CD4-positive, alpha-beta memory T cell (primary cell): ENCODE measurements at places on chromosomes 16 and 17. TPM values are rescaled to one million over a fixed set of nuclear protein-coding genes. Genes with fewer than 3 reads are reported as not detected.

The KRT15 gene
- polyA plus RNA-seq = not detected

The SRCIN1 gene
- not detected for polyA plus RNA-seq

The DPEP3 gene
- not detected for polyA plus RNA-seq

The KRTAP4-5 gene
- not detected for polyA plus RNA-seq

The PRCD gene
- polyA plus RNA-seq = not detected

The GAST gene
- not detected for polyA plus RNA-seq

DNA sequence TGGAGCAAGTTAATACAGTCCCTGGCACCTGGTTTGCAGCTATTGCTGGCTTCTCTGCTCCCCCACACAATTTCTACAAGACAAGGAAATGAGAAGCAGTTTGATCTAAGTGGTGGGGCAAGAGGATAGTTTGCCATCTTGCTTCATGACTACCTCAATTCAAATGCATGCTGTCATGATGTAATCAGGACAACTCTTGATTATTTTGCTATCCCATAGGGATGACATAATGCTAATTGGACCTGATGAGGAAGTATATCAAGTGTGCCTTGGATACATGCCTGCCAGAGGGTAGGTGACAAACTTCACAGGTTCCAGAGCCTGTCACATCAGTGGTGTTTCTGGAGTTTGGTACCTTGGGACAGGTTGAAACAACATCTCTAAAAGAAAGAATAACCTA lies 40.9 kb downstream of the SLFN5 start:
- DNase-seq = no peak

DNA sequence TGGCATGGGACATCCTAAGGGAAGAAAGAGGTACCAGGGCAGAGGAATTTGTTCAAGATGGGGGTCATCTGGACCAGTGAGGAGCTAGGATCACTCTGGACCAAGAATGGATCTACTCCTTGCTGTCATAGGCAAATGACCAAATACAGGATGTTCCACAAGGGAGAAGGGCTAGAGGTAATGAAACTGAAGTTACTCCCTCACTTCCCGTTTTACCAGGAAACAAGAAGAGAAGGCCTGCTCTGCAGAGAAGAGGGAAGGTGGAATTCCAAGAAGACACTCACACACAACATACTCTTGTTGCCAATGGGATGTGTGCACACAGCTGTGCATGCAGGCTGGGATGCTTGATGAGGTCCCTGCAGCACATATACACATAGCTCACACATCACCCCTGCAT lies 38.6 kb downstream of the NEUROD2 start:
- DNase-seq = no peak

DNA sequence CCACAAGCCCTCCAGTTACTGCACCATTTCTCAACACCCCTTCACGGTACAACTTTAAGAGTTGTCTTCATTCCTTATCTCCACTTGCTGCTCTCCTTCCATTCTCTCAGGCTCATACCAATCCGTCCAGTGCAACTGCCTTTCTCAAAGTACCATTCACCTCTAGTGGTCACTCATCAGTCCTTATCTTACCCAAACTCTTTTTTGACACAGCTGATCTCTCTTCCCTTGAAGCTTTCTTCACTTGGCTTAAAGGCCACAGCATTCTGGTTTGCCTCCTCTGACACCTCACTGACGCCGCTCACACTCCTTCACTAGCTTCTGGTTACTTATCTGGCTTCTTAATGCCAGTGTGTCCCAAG lies 24.9 kb downstream of the UBE2G1 start:
- no peak for DNase-seq
